ENCODE measurements at places on chromosomes 1 and 21.

DNA sequence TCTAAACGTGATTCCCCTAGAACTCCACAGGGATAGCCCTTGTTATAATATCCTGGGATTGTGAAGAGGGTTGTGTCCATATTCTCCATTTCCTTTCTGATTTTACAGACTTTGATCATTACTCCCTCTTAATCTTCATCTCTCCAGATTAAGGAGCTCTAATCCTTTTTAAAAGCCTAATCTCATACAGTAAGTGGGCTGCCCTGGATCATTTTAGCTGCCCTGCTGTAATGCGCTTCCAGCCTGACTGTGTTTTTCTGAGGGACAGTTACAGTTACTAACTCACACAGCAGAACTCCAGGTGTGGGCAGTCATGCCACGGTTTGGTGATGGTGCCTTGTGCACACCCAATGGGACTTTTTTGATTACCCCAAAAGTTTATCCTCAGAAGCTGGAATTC is 33.5 kb downstream of the PROX1 start:
- no peak overlapping the region for H3K27ac ChIP-seq
- H3K27me3 ChIP-seq = no peaks in the 10 kb centered on the region
- H3K4me1 ChIP-seq = no peaks in the 10 kb centered on the region
- DNase-seq = no peak

DNA sequence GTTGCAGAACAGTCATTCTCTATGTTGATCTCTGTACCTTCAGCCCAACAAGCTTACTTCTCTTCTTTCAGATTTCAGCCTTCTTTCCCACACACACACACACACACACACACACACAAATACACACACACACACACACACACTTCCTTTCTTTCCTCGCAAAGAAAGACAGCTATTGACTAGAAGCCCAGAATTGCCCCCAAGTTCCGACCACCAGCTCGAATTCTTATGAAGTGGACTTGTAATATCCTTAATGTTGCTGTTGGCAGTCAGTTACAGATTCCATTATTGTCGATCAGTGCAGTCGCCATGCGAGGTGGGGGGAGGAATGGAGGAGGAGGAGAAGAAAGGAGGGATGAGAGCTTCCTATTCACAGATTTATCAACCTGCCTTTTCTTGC is 125.5 kb downstream of the CLEC20A start:
- no peaks in the 10 kb centered on the region for H3K27me3 ChIP-seq
- DNase-seq = no peak
- peaks cover 8% of the 10 kb centered on the region for H3K4me1 ChIP-seq
- no peaks in the 10 kb centered on the region for H3K36me3 ChIP-seq

DNA sequence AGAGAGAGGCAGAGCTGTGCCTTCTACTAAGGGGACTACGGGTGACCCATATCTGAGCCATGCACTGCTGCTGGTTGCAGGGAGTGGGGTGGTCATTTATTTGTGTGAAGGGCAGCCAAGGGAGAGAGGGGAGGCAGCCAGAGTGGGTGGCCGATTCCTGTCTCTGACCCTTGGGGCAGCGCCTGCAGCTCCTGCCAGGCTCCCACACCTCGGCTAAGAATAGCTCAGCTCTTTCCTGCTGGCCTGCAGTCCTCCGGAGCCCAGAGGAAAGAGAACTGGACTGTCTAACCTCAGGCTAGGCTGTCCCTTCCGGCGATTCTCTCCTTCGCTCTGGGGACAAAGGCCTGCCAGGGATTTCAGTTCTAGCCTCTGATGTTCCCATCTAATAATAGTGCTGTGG is 11.6 kb upstream of the CD34 start:
- H3K27ac ChIP-seq = no peak overlapping the region
- H3K4me1 ChIP-seq = peaks cover 16% of the 10 kb centered on the region
- H3K27me3 ChIP-seq = no peaks in the 10 kb centered on the region

GRCh38 chr1:212680680-212681389 is 18.8 kb downstream of the BATF3 start:
- H3K36me3 ChIP-seq = no peaks in the 10 kb centered on the region
- H3K27me3 ChIP-seq = no peaks in the 10 kb centered on the region
- H3K27ac ChIP-seq = no peak overlapping the region
- H3K4me3 ChIP-seq = no peak overlapping the region
- no peak for DNase-seq

DNA sequence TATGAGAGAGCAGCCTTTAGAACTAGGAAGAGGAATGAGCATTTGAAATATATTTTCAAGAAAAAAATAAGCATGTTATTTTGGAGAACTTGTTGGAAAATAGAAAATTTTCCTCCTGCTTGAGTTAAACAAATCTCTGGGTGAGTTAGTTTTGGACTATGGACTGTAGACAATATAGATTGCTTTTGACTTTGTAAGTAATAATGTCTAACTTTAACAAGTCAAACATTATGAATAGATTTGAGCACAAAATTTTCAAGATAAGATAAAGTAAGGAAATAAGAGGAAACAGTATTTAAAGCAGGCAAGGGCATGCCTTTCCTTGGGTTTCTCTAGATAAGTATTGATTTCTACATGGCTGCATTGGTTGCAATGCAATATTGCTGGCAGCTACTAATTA is 360.8 kb downstream of the LMO4 start:
- H3K36me3 ChIP-seq = no peaks in the 10 kb centered on the region
- no peak overlapping the region for H3K27ac ChIP-seq
- H3K4me1 ChIP-seq = peaks cover 21% of the 10 kb centered on the region
- DNase-seq = no peak
- H3K4me3 ChIP-seq = no peak overlapping the region

DNA sequence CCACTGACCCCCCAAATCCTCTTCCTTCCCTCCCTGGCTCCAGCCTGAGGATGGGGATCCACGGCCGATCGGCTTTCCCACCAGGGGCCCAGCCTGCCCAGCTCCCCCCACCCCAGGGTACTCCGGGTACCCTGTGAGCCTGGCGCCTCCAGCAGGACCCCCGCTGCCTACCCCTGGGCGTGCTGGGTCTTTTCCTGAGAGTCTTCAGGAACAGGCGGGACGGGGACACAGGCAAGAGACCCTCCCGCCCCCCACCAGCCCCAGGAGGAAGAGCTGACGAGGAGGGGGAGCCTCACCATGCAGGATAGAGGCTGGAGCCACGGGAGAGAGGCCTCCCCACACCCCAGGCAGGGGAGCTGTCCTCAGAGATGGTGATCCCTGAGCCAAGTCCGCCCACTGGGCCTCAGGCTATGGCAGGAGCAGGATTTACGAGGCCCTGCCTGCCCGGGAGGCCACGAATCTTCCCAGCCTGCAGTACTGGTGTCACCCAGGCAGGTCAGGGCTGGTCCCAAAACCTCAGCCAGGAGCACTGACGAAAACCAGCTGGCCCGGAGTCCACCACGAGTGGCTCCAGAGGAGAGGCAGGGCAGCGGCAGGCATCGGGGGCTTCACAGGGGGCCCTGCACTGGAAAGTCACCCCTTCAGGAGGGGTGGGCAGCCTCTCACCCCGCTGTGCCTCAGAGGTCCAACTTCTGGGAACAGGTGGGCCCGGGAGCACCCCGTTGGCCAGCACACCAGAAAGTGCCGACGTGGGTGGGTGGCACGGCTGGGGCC is 58.0 kb downstream of the MEGF6 start:
- H3K36me3 ChIP-seq = no peaks in the 10 kb centered on the region
- DNase-seq = peak; percentile 24
- H3K4me3 ChIP-seq = no peak overlapping the region
- H3K4me1 ChIP-seq = peaks cover 8% of the 10 kb centered on the region
- H3K27ac ChIP-seq = no peak overlapping the region

DNA sequence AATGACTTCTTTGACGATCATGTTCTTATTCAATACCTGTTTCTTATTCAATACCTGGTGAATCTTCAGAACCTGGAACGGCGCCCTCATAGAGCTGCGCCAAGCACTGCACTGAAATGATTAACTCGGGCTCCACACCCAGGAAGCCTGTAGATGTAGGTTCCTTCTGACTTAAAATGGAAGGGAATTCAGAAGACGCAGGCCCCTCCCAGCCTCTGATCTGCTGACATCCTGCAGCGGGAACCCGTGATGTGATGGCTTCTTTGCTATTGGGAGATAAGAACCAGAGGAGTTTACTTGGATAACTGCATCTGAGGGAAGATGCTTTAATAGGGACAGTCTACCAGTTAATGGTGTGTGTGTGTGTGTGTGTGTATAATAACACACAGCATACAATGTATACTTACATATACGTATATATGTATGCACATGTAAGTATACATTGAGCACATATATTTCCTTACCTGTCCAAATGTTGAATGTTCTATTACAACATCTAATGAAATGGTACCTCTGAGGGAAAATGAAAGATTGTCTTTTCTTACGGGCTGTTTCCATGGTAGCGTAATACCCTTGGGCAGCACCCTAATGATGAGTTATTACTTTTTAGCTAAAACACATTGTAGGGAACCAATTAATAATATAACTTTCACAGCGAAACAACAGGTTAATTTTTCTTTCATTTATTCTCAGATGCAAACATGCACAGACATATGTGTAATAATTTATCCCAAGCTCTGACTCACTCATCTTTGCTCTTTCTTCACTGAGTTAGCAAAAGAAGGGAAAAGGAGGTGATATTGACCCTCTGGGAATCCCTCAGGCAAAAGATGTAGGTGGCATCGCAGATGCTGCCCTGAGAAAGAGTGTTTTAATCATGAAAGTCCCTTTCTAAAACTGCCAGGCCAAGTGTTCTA is 379.8 kb downstream of the SIPA1L2 start:
- H3K4me1 ChIP-seq = no peaks in the 10 kb centered on the region
- no peaks in the 10 kb centered on the region for H3K27me3 ChIP-seq
- no peak overlapping the region for H3K4me3 ChIP-seq
- DNase-seq = no peak
- H3K36me3 ChIP-seq = no peaks in the 10 kb centered on the region

DNA sequence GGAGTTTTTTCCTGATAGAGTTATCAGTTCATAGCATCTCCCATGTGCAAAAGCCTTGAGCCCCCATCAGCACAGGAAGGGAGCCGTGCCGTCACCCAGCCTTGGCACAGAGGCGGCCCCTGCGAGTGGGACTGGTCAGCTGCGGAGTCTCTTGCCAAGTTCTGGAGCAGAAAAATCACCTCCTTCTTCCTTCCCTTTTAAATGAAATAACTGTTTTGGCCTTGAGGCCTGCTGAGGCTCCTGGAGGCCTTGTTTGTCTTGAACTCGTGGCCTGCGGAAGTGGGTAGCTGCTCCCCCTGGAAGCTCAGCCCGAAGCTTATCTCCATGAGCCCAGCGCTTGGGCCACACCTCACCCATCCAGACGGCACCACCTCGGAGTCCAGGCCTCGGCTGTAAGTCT is 145.7 kb upstream of the TMEM51 start:
- H3K27ac ChIP-seq = no peak overlapping the region
- H3K4me1 ChIP-seq = no peaks in the 10 kb centered on the region
- H3K36me3 ChIP-seq = no peaks in the 10 kb centered on the region
- DNase-seq = no peak
- H3K4me3 ChIP-seq = no peak overlapping the region

DNA sequence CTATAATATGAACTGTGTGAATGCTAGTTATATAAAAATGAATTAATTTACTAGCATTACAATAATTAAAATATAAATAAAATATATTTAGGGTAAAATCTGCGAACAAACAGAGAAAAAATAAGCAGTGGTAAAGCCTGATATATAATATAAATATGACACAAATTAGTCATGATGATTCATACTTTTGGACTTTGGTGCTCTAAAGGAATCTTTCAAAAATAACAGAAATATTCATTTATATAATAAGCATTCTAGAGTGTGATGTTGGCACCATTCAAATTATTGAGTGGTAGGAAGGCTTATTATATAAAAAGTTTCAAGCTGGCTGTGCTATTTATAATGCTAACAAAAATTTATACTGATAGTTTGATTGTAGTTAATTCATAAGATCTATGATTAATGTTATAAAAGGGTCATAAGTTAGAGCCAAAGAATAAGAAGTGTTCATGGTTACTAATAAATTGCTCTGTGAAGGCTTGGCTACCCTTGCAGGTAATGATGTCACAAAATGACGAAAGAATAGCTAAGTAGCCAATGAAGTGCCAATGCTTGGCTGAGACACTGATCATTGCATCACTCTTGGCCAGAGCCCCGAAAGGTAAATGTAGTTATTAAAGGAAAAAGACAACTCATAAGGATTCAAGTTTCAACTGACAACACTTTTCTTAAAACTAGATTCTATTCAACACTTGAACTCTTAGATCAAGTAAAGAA is 108.7 kb downstream of the USH2A start:
- H3K36me3 ChIP-seq = no peaks in the 10 kb centered on the region
- H3K4me3 ChIP-seq = no peak overlapping the region
- no peak overlapping the region for H3K27ac ChIP-seq
- H3K27me3 ChIP-seq = no peaks in the 10 kb centered on the region
- no peak for DNase-seq

- no peak for DNase-seq
- no peak overlapping the region for H3K4me3 ChIP-seq
- H3K36me3 ChIP-seq = no peaks in the 10 kb centered on the region
- H3K27me3 ChIP-seq = no peaks in the 10 kb centered on the region
- H3K27ac ChIP-seq = peak overlapping the region; percentile 98
Measured at GRCh38 chr1:24373710-24374109, 39.9 kb downstream of the STPG1 start.

DNA sequence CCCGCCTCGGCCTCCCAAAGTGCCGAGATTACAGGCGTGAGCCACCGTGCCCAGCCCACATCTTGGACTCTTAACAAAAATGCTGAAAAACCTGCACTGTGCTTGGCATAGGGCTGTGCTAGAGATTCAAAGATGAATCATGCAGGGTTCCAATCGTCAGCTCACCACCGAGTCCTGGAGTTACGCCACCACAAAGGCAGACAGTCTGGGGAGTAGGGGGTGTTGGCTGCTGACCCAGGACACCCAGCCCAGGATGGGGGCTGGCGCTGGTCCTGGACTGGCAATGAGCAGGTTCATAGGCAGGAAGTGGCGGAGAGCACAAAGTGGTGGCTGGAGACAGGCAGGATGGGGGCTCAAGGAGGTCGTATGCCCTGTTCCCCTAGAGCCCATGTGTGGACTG is 16.0 kb downstream of the PSRC1 start:
- no peaks in the 10 kb centered on the region for H3K27me3 ChIP-seq
- H3K36me3 ChIP-seq = no peaks in the 10 kb centered on the region
- DNase-seq = no peak
- no peak overlapping the region for H3K4me3 ChIP-seq
- no peak overlapping the region for H3K27ac ChIP-seq

GRCh38 chr1:166920561-166921475 is 44.8 kb upstream of the TADA1 start:
- H3K4me3 ChIP-seq = no peak overlapping the region
- H3K4me1 ChIP-seq = peaks cover 9% of the 10 kb centered on the region
- DNase-seq = no peak
- H3K27ac ChIP-seq = no peak overlapping the region

DNA sequence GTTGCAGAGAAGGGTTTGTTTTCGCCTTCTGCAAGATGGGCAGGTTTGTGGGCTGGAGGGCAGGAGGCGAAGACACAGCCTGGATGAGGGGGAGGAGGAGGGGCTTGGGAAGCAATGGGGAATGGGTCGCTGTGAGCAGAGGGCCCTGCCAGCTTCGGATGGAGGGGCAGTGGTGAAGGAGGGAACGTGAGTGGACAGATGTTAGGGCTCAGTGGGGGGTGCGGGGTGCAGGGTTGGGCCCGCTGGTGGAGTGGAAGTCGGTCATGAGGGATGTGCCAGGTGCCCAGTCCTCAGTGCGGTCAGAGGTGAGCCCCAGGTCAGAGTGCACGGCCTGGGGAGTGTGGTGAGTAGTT is 55.5 kb upstream of the ABCG1 start:
- no peak overlapping the region for H3K4me3 ChIP-seq
- no peak overlapping the region for H3K27ac ChIP-seq
- no peaks in the 10 kb centered on the region for H3K27me3 ChIP-seq
- H3K36me3 ChIP-seq = no peaks in the 10 kb centered on the region
- no peak for DNase-seq
- H3K4me1 ChIP-seq = no peaks in the 10 kb centered on the region

Data from Caco-2 (cell line).